Effector memory CD4-positive, alpha-beta T cell (primary cell): ENCODE measurements at places on chromosomes 2 and 18.

DNA sequence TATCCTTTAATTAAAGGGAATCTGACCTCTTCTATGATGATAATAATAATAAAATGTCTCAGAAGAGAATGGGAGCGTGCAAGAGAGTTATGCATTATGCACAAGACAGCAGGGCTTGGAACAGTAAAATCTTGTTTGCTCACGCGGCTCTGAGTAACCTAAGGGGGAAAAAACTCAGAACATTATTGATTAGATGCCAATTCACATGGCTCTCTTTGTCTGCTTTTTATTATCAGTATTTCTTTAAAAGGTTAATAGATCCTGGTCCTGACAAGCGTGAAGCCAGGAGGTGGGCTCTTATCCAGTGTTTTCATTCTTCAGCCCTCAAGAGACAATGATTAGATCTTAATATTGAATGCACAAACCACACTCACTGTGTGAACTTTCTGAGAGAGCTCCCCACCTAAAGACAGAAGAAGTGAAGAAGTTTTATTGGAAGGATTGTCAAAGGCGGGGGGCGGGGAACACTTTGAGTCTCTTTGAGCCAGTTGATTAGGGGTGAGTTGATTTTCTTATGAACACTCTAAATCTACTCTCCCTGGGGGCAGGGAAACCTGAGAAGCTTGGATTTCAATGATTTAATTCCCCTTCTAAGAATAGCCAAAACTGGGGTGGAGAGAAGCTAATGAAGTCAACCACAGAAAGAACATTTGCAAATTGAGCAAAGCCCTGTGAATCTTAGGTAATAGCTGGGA is 127.5 kb upstream of the CTAGE1 start:
- no peak for DNase-seq

DNA sequence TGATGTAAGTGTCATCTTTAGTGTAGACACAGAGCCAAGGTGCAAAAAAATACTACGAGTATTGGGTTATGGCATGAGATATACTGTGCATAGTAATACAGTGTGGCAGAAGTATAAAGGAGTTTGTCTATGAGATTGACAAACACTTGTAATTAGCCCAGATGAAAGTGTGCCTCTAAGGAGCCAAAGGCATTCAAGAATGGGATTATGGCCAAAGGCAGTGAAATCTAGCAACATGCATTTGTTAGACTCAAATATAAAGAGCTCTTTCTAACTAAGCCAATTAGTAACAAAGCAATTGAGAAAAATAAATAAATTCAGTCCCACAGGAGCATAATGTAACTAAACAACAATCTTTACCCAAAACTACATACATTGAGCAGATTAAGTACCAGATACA is 1761.8 kb downstream of the SUCLG1 start:
- DNase-seq = no peak

GRCh38 chr2:68248361-68248760 is 4.0 kb downstream of the PPP3R1 start:
- no peak for DNase-seq

GRCh38 chr18:60157810-60158209 is 214.8 kb downstream of the MC4R start:
- no peak for DNase-seq

GRCh38 chr2:143140864-143141661 is 11.8 kb downstream of the ARHGAP15 start:
- no peak for DNase-seq

- no peak for DNase-seq
Observed at GRCh38 chr2:88010136-88010535, 6.2 kb downstream of the RNU2-63P start.

DNA sequence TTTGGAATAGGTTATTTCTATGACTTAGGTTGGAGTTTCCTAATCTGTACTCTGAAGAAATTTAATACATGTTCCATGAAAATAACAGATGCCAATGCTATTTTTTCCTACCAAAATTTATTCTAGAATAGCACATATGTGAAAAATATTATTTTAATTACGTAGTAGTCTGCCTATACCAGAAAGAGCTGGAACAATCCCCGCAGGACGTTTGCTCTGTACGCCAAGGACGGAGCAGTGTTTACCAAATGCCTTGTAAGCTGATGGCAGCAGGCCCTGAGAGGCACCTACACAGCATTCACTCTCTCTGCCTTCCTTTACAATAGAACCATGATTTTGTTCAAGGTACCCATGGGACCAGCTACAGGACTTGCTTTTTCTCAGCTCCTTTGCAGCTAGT is 16.8 kb upstream of the SLC1A4 start:
- no peak for DNase-seq

- DNase-seq = no peak
Observed at GRCh38 chr18:8703781-8704301, 1.5 kb upstream of the MTCL1 start.

GRCh38 chr2:205280596-205281236 is 401.6 kb upstream of the NRP2 start:
- DNase-seq = no peak

- DNase-seq = no peak
Observed at GRCh38 chr2:207115715-207116364, 49.9 kb downstream of the KLF7 start.

GRCh38 chr18:13543811-13544732 is 182.3 kb downstream of the FAM210A start:
- no peak for DNase-seq

DNA sequence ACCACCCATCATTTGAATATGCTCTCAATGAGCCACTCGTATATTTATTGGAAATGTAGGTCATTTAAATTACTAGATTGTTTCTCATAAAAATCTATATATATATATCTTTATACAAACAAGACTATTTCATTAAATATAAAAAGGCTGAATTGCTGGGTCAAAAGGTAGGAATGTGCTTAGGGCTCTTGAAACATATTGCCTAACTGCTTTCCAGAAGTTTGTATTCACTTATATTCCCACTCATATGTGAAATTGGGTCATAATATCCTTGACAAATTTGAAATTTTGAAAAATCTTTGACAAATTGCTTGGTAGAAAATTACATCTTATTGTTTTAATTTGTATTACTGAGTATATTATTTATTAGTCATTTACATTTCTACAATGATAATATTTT is 999.8 kb upstream of the CDH2 start:
- DNase-seq = no peak

DNA sequence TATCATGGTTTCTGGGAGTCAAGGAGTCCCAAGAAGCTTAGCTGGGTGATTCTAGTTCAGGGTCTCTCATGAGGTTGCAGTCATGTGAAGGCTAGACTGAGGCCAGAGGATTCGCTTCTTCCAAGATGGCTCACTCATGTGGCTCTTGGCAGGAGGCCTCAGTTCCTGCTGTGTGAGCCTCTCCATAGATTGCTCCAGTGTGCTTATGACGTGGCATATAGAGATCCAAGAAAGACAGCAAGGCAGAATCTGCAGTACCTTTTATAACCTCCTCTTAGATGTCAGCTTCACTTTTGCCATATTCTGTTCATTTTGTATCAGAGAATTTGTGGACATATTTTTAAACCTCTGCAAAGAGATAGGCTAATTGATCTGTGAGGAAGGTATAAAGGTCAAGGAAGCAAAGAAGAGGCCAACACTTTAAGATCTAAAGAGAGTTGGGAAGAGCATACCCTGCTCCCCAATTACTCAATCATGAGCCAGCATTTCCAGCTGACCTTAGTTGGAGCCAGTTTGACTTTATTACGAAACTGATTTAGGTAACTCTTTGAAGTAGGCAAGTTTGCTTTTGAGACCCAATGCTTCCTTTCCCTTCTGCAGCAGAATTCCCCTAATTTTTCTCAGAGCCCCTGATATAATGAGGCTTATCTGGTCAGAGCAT is 134.7 kb downstream of the EML6 start:
- no peak for DNase-seq
